ENCODE measurements at places on chromosomes 2 and 18.
A peak's percentile ranks its signal among the peaks of the same experiment; 100 is the strongest.

GRCh38 chr2:30710461-30710860, 96.8 kb downstream of the CAPN13 start:
- DNase-seq, result no peak

GRCh38 chr2:26952374-26952773, 18.1 kb upstream of the MAPRE3 start:
- no peak for DNase-seq

DNA sequence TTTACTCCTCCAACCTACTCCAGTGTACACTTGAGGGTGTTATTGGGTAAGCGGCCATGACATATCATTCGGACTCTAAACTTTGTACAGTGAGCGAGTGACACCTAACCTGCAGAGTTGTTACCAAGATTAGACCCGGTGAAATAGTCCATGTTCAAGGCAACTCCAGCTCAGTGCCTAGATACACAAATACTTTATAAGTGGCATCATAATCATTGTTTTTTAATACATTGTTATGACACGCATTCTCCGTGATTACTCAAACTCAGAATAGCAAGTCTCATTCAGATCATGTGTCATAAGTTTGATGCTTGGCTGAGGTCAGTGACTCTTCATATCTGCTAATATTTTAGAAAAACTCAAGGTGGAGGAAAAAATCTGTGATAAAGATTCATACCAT, 597.8 kb downstream of the DCC start:
- no peak for DNase-seq

DNA sequence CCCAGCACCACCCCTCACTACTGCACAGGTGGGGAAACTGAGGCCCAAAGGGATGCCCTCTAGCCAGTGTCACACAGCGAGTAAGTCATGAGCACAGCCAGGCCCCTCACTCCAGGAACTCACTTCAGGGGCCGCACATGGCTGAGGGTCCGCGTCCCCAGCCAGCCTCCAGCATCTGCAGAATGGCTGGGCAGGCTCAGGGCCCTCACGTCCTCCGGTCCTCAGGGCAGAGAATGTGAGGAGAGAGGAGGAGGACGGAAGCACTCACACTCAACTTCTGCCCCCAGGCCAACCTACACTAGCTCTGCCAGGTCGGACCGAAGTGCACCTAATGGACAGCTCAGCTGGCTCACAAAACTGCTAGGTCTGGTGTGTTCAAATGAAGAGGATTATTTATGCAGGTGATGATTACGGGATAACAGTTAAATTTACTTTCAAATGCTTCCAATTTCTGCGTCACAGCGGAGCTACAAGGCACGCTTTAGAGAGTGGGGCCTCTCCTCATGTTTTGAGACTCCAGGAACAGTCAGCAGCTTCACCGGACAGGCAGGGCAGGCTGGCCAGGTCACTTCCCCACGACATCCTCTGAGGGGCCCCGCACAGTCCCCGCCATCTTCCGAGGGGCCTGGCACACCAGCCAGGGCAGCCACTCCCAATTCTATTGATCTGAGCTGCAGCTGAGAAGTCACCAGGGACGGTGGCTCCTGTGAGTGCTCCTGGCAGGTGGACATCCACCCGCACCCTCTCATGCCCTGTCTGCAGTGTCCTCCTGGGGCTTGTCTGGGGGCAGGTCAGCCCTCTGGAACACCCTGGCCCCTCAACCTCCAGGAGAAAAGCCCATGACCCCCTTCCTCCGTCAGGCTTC, 26.5 kb downstream of the KIF1A start:
- DNase-seq, result no peak

GRCh38 chr18:5295231-5295920, at the start of gene ZBTB14:
Gene ZBTB14, minus strand, starts transcription at chr18:5295726. Its CDS starts 2,480 bp downstream, at chr18:5293246.
- DNase-seq, result no peak

DNA sequence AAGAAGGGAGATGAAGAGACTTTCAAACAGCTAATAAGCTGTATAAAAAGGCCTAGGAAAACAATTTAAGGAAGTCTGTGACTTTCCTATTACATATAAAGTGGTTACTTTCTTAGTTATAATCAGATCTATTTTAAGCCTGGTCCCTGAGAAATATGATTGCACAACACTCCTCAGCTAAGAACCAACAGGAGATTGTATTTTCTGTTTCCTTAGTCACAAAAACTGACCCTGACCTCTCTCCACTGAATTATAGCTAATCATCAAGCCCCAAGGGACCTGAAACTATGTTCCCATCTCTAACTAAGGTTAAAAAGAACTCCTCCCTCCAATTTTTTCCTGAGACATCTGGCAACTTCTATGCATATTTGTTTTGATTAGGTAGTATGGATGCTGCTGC, 106.9 kb downstream of the ROCK1 start:
- no peak for DNase-seq

DNA sequence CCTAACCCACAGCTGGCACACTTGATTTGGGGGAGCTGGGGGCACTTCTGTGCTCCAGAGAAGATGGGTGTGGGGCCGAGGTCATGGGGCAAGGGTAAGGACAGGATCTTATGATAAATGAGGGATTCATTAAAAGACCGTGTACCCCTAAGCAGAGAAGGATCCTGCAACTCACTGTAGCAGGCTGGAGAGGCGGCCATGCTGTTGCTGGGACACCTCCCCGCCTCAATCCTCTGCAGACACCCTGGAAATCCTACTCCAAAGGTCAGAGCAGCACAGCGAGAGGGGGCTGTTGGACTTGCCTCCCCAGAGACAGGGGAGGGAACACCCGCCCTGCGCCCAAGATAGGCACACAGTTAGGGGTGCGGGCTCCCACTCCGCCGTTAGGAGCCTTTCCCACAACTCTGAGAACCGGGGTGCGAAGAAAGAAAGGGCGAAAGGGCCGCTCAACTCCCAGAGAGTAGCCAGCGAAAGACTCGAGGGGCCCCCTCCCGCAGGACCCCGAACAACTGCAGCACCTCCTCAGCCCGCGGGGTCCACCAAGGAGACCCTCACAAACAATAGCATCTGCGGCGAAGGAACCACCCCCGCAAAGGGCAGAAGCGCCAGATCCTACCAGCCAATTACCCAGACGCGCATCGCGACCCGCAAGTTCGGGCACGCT, 1.4 kb downstream of the PARD6G start:
- no peak for DNase-seq

GRCh38 chr2:240203788-240204270, 63.4 kb upstream of the OTOS start:
- DNase-seq, result no peak

GRCh38 chr2:11997142-11997541, 250.7 kb downstream of the LPIN1 start:
- DNase-seq, result no peak

- DNase-seq, result no peak
These were observed 8.6 kb downstream of the RUFY4 start for GRCh38 chr2:218077464-218078216.

GRCh38 chr2:201656102-201656501, 12.8 kb upstream of the TMEM237 start:
- DNase-seq, result no peak

DNA sequence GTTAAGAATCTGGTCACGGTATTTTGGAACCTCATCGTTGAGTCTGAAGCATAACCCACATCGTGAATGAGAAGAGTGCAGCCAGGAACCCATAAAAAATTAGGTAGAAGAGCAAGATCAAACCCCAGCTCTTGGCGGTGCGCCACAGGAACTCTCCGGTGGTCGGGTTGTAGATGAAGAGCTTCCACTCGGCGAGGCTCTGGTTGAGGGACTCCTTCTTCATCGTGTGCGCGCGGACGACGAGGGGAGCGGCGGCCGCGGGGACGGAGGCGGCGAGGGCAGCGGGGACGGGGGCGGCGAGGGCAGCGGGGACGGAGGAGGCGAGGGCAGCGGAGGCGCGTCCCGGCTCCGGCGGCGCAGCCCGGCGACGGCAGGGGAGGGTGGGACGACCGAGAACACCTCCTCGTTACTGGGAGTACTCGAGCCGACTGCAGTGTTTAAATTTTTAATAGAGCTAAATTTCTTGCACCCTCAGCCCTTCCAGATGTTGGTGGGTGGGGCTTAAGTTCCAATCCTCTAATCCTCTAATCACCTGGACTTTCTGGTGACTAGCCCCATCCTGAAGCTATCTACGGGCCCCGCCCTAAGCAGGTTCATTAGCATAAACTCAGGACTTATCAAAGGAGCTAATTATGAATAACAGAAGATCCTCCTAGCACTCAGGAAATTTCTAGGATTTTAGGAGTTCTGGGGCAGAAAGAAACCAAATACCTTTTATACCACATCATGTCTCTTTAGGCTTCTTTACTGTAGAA, 20.4 kb upstream of the PAPOLG start:
- no peak for DNase-seq

GRCh38 chr18:37997695-37998094, 432.1 kb upstream of the CELF4 start:
- no peak for DNase-seq

- no peak for DNase-seq
These were observed 60.9 kb downstream of the ATF2 start for GRCh38 chr2:175107146-175107545.

DNA sequence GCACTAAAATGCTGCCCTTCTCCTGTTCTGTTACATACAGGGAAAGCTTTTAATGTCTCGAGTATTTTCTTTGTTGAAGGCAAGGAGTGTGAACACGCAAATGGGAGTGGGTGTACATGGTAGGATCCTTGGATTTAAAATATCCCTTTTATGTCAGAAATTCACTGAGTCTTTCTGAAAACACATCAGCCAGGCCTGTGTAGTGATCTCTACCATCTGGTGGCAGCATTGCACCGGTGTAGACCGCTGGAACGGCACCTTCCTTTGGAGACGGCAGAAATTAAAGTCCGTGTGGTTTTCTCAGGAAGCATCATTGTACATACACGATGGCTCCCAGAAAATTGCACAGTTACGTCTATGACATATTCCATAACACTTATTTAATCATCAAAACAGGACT, 515.8 kb downstream of the GALR1 start:
- DNase-seq, result no peak

GRCh38 chr2:22930781-22931180, 454.2 kb upstream of the KLHL29 start:
- peak; percentile 3 for DNase-seq

GRCh38 chr2:175619179-175620045, 382.7 kb downstream of the LNPK start:
- no peak for DNase-seq

DNA sequence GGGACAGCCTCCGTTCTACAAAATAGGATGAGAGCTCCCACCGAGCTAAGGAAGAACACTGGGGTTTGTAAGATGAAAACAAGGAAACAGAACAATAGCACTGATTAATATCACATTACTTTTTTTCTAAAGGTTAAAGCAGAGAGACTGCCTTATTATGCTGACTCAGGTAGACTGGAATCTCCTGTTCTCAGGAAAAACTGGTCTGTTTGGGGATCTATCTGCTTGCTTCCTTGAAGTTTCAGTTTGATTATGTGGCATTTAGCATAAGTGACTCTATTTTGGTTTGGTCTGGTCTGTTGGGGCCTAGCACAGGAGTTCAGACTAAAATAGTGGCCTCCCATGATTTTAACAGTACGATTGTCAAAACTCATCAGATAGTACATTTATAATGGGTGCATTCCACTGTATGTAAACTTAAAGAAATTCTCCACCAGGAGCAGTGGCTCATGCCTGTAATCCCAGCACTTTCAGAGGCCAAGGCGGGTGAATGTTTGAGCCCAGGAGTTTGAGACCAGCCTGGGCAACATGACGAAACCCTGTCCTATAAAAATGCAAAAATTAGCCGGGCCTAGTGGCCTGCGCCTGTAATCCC, 64.1 kb upstream of the NDUFV2 start:
- no peak for DNase-seq

GRCh38 chr2:219059725-219060682, 717 bp downstream of the IHH start:
- no peak for DNase-seq

- DNase-seq, result no peak
These were observed 250.8 kb upstream of the CTAGE1 start for GRCh38 chr18:22668496-22668895.

DNA sequence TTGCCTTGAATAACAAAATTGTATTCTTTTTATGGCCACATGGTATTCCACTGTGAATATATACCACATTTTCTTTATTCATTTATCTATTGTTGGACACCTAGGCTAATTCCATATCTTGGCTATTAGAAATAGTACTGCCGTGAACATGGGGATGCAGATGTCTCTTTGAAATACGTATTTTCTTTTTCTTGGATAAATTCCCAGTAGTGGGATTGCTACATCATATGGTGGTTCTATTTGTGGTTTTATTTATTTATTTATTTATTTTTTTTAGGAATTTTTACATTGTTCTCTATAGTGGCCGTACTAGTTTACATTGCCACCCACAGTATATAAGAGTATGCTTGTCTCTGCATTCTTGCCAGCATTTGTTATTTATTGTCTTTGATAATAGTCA, 679.8 kb upstream of the NRXN1 start:
- no peak for DNase-seq

DNA sequence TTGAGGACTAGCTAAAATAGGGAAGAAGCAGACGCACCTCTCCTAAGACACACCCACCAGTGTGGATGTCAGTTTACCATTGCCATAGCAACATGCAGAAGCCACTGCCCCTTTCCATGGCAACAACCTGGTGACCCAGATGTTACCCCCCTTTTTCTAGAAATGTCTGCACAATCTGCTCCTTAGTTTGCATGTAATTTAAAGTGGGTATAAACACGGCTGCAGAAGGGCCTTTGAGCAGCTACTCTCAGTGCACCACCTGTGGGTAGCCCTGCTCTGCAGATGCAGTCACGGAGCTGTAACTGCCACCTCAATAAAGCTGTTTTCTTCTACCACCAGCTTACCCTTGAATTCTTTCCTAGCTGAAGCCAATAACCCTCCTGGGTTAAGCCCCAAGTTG, 87.1 kb downstream of the FBXO15 start:
- DNase-seq, result no peak

- DNase-seq, result no peak
These were observed 131.4 kb downstream of the MSH2 start for GRCh38 chr2:47534179-47534919.

GRCh38 chr2:134943540-134943939, 24.9 kb downstream of the CCNT2 start:
- DNase-seq, result no peak

- DNase-seq, result no peak
These were observed 74.1 kb upstream of the MAP4K3 start for GRCh38 chr2:39511219-39511604.

DNA sequence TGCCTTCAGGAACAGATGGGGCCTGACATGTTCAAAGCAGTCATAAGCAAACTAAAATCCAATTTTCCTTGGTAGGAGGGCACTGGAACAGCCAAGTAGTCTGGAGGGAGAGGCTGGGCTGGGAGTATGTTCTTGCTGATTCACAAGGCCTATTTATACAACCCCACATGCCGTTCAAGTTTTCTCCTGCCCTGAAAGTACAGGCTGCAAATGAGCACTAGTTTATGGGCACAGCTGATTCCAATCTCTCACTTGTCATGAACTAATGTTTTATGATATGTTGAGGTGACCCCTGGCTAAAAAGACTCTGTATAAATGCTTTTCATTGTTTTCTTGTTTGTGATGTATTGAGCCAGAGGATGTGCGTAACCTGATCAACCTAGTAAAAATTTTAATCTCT, 183.4 kb upstream of the SRD5A2 start:
- DNase-seq, result no peak

DNA sequence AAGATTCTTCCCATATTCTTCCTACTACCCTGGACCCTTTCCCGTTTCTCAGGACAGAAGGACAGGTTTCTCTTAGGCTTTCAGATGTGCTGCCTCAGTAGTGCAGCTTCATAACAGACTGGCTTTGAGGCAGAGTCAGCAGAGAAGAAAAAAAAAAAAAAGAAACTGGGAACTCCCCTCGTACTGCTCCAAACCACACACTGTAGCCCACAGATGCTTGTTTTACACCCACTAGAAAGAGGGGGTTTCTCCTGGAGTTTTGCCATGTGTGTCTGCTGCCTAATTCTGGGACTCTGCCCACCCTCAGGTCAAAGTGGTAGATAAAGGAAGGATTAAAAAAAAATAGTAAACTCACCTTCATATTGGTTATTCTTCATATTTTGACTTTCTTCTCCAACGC, 95.9 kb downstream of the NCOA1 start:
- no peak for DNase-seq
